Fibroblast of lung (primary cell): ENCODE measurements at places on chromosomes 2 and 18. TPM values are rescaled to one million over a fixed set of nuclear protein-coding genes. Genes with fewer than 3 reads are reported as not detected.

Gene CRACDL
- polyA plus RNA-seq: not detected in 2 replicates

Gene RTP5
- not detected in 2 replicates for polyA plus RNA-seq

Gene MALL
- polyA plus RNA-seq: 3.6 and 32.5 TPM in 2 replicates

Gene MRO
- 0.01 and 0.02 TPM in 2 replicates for polyA plus RNA-seq

Gene TFPI
- polyA plus RNA-seq: 141 and 274 TPM in 2 replicates

Gene SELENOI
- 10.1 and 11.9 TPM in 2 replicates for polyA plus RNA-seq

Gene COBLL1
- 3.7 and 11.9 TPM in 2 replicates for polyA plus RNA-seq
